Dermis microvascular lymphatic vessel endothelial cell (primary cell): ENCODE measurements at places on chromosomes 6 and 20. TPM values are rescaled to one million over a fixed set of nuclear protein-coding genes. Genes with fewer than 3 reads are reported as not detected.

The PHACTR1 gene
- 1.0 and 1.1 TPM in 2 replicates for total RNA-seq

The NSFL1C gene
- 19.1 and 25.3 TPM in 2 replicates for total RNA-seq

The GGTLC1 gene
- total RNA-seq = not detected in 2 replicates

The ZNF341 gene
- 0.77 and 1.4 TPM in 2 replicates for total RNA-seq

The PAX1 gene
- total RNA-seq = not detected in 2 replicates

The CNBD2 gene
- 5.3 and 5.4 TPM in 2 replicates for total RNA-seq

The VSX1 gene
- not detected in 2 replicates for total RNA-seq

The MYCT1 gene
- 120 and 209 TPM in 2 replicates for total RNA-seq

The PTCHD4 gene
- 12.5 and 13.3 TPM in 2 replicates for total RNA-seq

The OXT gene
- total RNA-seq = not detected in 2 replicates

The RGS19 gene
- 12.8 and 23.0 TPM in 2 replicates for total RNA-seq

The GPR6 gene
- total RNA-seq = not detected in 2 replicates

The SMPDL3A gene
- 2.3 and 5.3 TPM in 2 replicates for total RNA-seq

The TNXB gene
- 0.90 and 1.8 TPM in 2 replicates for total RNA-seq

The KIF6 gene
- 0.13 and 0.38 TPM in 2 replicates for total RNA-seq

The TINAG gene
- total RNA-seq = not detected in 2 replicates

The RBM24 gene
- 0.63 and 0.64 TPM in 2 replicates for total RNA-seq

The ISM1 gene
- total RNA-seq = under 0.01 TPM in 1 of 2 replicates, not detected in the other
